ENCODE measurements at places on chromosomes 7 and 10.

DNA sequence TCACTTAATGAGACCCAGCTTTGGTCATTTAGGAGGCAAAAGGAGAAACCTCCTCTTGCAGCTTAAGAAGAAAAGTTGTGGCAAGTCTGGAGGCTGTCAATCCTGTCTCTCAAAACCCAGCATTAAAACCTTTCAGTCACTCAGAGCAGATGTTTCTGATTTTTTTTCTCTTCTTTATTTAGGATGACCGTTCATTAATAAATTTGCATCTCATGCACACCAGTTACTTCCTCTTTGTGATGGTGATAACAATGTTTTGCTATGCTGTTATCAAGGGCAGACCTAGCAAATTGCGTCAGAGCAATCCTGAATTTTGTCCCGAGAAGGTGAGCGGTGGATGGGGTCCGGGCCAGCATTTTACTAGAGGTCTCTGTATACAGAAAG lies 32.0 kb downstream of the TMEM248 start:
- no peak for DNase-seq

DNA sequence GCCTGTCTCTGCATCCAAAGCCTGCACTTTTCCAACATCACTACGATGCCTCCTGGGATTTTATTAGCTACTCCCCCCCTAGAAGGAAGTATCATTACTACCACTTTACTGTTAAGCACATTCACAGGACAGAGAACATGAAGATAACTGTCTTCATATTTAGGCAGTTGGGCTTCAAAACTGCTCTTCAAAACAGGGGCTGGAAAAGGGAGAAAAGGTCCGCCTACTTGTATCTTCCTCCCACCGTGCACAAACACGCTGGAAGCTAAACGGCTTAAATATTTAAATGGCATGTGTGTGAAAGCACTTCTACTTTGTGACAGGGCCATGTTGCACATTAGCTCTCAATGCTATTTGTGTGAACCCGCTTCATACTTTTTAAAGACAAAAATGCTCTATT lies 999 bp downstream of the ITIH5 start:
- DNase-seq, result no peak

- no peak for DNase-seq
These were observed 479.9 kb upstream of the AKR1E2 start for GRCh38 chr10:4345877-4346646.

GRCh38 chr10:102342458-102342857 lies 53.0 kb upstream of the NFKB2 start:
- DNase-seq, result peak; percentile 31
